Stimulated activated CD4-positive, alpha-beta T cell treated with anti-CD3 and anti-CD28 coated beads, Interleukin-1b, Interleukin-23, amount 100 ng/mL, for 24 hours (primary cell): ENCODE measurements at places on chromosomes 2 and 18.

DNA sequence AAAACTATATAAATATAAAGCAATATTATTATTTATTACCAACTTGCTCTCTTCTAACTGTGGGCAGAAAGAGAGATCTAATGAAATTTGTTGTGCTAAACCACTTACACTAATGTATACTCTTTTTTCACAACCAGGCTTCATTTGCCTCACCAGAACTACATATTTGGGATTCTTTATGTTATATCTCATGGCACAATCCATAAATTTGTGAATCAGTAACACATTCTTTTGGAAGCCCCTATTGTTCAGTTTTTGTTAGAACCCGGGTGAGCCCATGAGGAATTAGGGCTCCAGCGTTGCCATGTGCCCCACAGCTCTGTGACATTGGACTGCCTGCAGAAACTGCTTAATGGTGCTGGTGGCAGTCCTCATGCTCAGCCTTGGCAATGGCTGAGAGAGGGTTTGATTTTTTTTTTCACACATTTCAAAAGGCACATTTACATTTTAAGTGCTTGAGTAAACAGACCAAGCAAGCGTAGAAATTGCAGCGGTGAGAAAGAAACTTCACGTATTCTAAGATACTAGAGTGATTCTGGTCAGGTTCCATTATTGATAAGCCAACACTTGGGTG, 15.3 kb downstream of the VIT start:
- DNase-seq: no peak

GRCh38 chr2:238294393-238295143, 6.2 kb upstream of the PER2 start:
- DNase-seq: no peak

DNA sequence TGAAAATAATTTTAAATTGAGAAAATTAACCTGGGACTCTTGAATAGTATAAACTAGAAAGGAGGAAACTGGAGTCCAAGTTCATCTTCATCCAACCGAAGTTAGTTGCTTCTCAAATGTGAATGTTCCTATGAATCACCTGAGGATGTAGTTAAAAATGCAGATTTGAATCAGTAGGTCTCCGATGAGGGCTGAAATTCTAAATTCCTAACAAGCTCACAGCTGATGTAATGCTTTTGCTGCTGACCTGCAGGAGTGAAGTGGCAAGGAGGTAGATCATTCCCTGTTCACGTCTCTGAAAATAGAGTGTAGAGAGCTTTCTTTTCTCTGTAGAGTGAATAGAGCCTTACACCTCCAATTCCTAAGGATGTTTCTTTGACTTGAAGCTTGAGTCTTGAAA, 685.5 kb downstream of the CPS1 start:
- DNase-seq: no peak

DNA sequence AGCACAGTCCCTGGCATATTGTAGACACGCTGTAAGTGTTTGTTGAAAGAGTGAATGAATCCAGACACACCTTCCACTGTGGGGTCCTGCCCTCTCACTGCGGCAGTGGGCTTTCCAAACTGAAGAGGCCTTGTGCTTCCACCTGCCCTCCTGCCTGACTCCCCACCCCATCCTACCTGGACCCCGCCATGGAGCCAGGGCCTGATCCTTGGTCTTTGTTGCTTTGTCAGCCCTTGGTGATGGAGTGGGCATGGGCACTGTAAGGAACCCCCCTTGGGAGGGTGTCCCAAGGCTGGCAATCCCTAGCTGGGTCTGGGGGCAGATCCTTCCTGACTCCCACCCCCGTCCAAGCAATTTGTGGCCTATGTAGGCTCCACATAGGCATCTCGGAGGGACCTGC, 33.1 kb downstream of the KLHL29 start:
- DNase-seq: no peak

DNA sequence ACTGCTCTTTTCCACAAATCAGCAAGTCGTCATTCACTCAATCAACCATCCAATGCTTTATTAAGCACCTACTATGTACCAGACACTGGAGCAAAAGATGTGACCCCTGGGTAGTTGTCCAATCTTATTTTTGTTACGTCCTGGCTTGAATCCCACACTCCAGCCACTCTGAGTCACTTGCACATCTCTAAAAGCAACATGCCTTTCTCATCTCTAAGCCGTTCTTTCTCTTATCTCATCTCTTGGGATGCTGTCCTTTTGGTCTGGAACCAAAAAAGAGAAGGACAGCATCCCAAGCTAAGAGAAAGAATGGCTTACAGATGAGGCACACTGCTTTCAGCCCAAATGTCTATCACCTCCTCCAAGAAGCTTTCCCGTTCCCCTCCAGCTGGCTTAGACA, 58.8 kb downstream of the RNF152 start:
- no peak for DNase-seq

- no peak for DNase-seq
Measured at GRCh38 chr2:127404466-127405254, 13.6 kb upstream of the PROC start.

GRCh38 chr2:11411768-11412448, 54.1 kb downstream of the E2F6 start:
- DNase-seq: no peak

- DNase-seq: no peak
Measured at GRCh38 chr2:55936351-55936750, 12.8 kb upstream of the EFEMP1 start.
